Fibroblast of the aortic adventitia (primary cell): ENCODE measurements at places on chromosomes 13 and 19. TPM values are rescaled to one million over a fixed set of nuclear protein-coding genes. Genes with fewer than 3 reads are reported as not detected.

CD177 gene
- total RNA-seq = 0.27 and 0.33 TPM in 2 replicates

DNA sequence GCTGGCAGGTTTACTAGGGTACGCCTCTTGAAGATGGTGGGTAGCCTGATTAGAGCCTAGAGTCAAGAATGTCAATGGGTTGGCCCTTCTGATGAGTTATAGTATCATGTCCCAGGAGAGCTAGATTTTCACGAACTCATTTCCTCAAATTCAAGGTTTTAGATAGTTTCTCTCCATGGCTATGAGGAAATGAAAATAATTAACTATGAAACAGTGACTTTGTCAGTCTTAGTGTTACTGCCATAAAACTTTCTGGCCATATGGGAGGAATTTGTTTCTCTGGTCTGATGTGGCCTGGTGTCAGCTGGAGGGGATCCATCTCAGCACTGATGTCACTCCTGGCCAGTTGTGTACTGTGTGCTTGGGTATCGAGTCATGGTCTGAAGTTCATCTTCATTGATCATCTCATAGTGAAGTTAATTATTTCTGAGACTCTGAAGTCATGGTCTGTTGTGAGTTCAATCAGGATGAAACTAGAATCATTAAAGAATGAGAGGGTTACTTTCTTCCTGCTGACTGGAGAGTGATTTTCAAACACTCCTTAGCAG is 49.4 kb upstream of the TNFSF11 start:
- DNase-seq = peak; percentile 25

DNA sequence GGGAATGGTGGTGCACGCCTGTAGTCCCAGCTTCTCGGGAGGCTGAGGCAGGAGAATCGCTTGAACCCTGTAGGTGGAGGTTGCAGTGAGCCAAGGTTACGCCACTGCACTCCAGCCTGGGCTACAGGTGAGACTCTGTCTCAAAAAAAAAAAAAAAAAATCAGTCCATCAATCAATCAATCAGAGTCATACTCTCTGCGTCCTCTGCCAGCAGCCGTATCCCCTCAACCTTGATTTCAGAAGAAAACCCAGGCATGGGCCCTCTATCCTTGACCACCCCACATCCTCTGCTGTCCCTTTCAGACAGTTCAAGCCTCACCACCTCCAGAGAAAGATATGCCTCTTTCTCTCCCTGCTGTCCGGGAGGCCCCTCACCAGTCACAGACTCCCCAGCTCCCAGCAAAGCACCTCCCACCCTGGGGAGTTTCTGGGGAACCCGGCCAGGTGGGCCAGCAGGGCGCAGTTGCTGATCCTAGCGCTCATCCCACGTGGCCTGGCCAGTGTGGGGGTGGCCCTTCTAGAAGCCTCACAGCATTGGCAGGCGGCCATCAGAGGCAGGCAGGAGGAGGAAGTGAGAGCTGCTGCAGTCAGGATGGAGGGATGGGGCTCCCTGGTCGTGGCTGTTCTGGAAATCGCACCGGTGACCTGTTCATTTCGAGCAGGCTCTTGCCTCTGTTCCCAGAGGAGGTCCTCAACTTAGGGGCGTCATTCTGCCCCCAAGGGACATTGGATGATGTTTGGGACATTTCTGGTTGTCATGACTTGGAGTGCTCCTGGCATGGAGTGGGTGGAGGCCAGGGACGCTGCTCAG is 10.2 kb upstream of the JSRP1 start:
- DNase-seq = peak; percentile 76

LILRB4 gene
- total RNA-seq = not detected in 2 replicates

- DNase-seq = no peak
Observed at GRCh38 chr13:40456979-40457553, 209.4 kb downstream of the FOXO1 start.

LGALS4 gene
- total RNA-seq = 0.82 TPM in 1 of 2 replicates, not detected in the other

GRCh38 chr13:68185444-68186141 is 955.5 kb upstream of the PCDH9 start:
- peak; percentile 7 for DNase-seq
